NCI-H1417 (cell line): ENCODE measurements at places on chromosomes 16 and 17.

- no peak for DNase-seq
Measured at GRCh38 chr17:67051155-67051538, 6.8 kb downstream of the CACNG1 start.

GRCh38 chr16:54633943-54634362 lies 296.7 kb upstream of the IRX5 start:
- DNase-seq = no peak

GRCh38 chr16:88141580-88141979 lies 190.3 kb downstream of the BANP start:
- DNase-seq = no peak

GRCh38 chr17:66702106-66702936 lies 132.6 kb upstream of the CACNG5 start:
- DNase-seq = peak; percentile 23

DNA sequence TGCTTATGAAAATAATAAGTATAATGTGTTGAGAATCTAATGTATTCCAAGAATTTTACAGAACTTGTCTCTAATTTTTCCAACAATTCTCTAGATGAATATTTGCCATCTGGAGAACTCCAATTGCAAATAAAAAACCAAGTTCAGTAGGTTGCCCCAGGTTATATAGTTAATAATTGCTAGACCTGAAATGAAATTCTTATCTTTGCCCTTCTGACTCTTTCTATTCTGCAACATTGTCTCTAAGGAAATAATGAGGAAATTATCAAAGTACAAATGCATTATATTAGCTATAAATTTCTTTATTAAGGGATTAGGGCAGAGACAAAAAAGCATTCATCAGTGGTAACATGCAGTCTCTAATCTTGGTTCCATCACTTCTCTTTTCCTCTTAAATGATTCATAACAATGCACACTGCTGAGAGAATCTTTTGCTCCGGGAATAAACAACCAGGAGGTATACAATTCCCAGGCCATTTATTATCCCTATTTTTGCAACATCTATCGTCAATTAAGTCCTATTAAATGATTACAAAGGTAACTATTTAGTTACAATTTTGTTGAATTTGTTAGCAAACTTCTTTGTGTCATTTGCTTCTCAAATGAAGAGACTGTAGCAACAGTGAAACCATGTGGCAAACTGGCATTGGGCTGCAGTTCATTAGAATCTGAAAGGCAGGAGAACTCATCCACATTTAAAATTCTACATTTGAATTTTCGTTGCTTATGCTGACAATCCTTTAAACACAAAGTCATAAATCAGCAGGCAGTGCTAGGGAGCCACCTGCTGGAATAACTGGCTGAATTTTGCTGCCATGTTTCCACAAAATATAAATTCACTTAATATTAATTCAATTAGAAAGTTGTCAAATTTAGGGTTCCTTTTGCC lies 349.6 kb downstream of the KIF2B start:
- no peak for DNase-seq

DNA sequence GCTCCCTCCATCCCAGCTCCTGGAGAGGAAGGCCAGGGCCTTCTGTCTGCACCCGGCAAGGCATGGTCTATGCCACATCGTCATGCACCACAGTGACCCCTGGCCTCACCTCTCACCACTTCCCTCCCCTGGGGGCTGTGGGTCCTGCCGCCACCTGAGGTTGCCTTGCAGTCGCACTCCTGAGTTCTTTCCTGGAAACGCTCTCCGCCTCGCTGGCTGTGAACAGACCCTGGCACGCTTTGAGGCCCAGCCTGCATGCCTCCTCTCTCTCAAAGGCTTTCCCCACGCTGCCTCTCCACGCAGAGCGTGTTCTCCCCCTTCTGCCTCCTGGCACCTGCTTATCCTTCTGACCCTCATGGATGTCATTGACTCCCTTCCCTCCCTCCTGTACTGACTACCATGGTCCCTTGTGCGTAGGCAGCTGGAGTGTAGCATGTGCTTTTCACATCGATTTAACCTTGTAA lies 45.4 kb downstream of the SEC14L1 start:
- peak; percentile 55 for DNase-seq

GRCh38 chr17:28253663-28254062 lies 65.3 kb upstream of the TMEM97 start:
- DNase-seq = no peak
